ENCODE measurements at places on chromosomes 7 and 10.

- DNase-seq = no peak
Measured at GRCh38 chr7:45244981-45245380, 87.4 kb downstream of the RAMP3 start.

GRCh38 chr10:71770789-71771188 is 2.5 kb downstream of the VSIR start:
- peak; percentile 16 for DNase-seq

- no peak for DNase-seq
Measured at GRCh38 chr7:26399736-26400135, 108.1 kb downstream of the SNX10 start.

- DNase-seq = peak; percentile 31
Measured at GRCh38 chr10:132918617-132919373, 23.6 kb downstream of the CFAP46 start.

DNA sequence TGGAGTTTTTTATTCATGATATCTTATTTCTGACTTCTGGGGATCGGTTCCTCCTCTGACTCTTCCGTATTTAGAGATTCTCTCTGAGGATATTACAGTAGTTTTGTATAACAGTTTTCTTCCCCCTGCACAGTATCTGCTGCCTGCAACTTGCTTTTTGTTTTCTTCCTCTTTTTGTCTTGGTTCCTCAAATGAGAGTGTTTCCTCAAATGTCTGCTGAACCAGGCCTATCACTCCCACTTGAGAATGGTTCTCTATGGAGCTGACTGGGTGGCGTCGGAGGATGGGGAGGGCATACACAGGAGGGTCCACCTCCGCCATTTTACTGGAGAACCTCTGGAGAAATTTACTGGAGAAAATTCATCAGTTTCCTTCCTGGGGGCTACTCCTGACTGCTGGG is 27.7 kb downstream of the ARHGAP22 start:
- no peak for DNase-seq

DNA sequence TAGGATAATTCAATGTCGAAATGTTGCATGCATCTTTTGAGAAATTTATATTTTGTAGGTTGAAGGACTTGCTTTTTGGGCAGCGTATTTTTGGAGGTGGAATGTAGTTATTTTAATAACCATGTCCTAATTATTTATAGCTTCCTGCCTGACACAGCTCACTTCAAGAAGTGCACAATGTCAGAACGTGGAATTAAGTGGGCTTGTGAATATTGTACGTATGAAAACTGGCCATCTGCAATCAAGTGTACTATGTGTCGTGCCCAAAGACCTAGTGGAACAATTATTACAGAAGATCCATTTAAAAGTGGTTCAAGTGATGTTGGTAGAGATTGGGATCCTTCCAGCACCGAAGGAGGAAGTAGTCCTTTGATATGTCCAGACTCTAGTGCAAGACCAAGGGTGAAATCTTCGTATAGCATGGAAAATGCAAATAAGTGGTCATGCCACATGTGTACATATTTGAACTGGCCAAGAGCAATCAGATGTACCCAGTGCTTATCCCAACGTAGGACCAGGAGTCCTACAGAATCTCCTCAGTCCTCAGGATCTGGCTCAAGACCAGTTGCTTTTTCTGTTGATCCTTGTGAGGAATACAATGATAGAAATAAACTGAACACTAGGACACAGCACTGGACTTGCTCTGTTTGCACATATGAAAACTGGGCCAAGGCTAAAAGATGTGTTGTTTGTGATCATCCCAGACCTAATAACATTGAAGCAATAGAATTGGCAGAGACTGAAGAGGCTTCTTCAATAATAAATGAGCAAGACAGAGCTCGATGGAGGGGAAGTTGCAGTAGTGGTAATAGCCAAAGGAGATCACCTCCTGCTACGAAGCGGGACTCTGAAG is 620 bp downstream of the ZRANB1 start:
- no peak for DNase-seq

DNA sequence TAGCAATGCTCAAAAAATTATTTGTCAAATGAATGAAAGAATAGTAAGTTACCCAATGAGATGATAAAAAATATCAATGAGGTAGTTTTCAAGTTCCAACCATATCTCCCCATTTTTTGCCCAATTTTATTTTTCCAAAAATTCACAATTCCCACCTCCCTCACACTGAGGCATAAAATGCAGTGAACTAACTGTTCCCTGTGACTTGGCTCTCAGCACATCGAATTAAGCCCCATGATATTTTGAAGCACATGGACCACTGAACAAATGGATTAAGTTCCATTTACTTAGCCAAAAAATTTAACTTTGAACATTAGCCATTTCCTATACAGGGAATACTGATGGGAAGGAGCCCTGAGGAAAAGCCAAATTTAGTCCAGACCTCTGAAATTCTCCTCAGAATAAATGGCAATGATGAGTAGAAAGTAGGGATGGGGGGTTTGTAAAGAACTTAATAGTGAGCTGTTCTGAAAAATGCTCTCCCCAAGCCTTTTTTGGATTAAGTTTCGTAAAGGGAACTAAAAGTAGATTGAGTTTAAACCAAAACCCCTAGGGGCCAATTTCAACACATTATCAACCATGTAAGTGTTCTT is 166.3 kb upstream of the GRM3 start:
- no peak for DNase-seq

GRCh38 chr7:150831851-150832250 is 20.5 kb upstream of the AOC1 start:
- no peak for DNase-seq

- no peak for DNase-seq
Measured at GRCh38 chr10:86752311-86752710, 4.1 kb upstream of the BMPR1A start.

- no peak for DNase-seq
Measured at GRCh38 chr10:44206127-44206818, 178.6 kb downstream of the CXCL12 start.

DNA sequence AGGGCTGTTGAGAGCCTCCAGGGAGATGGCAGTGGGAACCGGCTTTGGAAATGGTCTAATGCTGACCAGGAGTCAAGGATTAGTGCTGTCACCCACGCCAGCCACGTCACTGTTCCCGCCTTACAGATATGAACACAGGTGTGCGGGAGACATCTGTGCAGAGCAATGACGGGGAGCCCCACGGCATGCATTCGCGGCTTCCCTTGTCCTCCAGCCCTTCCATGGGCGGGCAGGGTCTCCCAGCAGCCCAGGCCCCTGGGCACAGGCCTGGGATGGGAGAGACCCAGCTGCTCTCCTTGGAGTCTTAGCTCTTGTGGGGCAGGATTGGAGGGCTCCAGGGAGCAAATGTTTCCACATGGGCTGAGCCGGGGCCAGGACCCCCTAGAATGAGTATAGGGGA is 94.2 kb downstream of the MYL10 start:
- no peak for DNase-seq

DNA sequence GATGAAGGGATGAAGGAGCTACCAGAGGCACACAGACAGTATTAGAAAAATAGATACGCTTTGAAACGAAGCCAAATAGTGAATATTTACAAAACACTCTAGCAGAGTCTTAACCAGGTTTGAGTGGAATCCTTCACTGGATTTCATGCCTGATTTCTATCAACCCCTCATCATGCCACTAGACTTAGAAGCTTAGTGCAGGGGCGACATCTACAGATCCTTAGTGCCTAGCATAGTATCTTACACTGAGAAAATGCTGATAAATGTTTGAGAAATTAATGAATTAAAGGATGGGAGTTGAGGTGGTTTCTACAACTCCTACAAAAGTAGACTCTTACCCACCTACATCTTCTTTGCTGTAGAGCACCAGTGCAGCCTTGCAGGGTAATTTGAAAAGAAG is 54.7 kb upstream of the CCNJ start:
- DNase-seq = no peak

GRCh38 chr10:85787881-85788280 is 578.7 kb downstream of the GRID1 start:
- DNase-seq = no peak

DNA sequence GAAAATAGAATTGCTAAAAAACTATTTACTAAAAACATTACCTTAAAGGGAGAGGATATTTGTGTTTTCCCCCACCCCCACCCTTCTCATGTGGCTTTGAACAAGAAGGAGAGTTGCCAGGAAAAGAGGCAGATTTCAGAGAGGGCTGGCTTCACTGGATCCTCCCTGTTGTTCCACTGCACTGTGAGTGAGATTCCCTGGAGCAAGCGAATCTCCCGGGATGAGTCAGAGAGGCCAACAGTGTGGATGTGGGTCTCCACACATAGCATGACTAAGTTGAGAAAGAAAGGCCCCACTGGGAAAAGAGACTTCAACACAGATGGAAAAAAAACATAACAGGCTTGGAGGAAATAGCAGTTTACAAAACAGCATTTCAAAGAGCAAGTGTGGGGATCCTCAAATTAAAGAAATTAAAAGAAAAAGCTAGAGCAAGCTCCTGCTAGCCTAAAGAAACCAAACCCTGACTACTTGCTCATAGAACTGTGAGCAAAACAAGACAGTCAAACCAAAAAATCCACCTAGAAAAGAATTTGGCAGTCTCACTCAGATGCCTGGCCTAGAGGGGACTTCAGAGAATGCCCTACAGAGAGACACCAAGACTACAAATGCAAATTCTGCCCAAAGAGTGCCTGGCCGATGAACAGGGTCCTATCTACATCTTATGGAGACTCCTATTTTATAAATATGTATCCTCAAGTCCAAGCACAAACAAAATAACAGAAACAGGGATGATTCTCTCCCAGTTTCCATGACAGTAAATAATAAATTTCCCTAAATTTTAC is 3.4 kb downstream of the CAV1 start:
- peak; percentile 42 for DNase-seq

DNA sequence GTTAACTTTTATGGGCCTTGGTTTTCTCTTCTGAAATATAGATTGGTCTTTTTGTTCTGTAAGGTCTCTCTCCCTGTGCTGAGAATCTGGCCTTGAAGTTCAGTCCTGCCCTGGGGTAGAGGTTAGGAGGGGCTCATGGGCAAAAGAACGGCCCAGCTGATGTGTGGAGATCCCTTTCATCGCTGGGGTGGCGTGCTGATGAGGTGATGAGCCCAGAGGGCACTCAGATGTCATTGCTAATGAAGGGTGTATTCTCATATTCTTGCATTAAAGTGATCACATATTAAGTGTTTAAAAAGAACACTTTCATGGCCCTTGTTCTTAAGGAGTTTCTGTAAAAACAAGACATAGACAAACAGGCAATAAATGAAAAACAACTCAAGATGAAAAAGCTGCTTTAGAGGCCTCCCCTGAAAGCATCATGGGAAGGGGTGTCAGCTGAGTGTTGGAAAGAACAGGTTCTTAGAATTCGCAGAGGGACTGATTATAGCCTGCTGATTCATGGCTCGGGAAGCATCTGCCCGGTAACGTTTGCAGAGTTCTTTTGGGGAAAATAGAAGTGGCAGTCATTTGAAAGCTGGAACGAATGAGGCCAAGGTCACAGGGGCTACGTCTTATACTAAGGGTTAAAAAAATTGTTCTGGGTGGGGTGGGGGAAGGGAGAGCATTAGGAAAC is 72.5 kb upstream of the GPR158 start:
- no peak for DNase-seq

- no peak for DNase-seq
Measured at GRCh38 chr7:1620835-1621234, 49.2 kb upstream of the ELFN1 start.

DNA sequence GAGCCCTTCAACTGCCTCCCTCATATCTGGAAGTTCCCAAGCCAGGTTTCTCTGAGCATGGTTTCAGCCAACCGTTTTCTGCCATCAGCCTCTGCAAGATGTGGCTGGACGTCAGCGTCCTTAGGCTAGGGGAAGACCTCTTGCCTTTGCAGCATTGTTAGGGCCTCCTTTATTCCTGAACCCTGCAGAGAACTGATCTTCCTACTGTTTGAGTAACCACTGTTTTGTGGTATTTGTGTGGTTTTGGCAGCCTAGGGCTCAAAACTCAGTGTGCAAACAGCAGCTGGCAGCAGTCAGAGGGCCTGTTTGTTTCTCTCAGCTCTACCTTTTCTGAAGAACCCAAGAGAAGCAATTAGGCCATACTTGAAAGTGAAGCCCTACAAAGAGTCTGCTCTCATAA is 83.4 kb upstream of the SEMA3E start:
- DNase-seq = no peak
